NCI-H1105 treated with DMSO at 0.1 percent for 48 hours (cell line): ENCODE measurements at places on chromosomes 6 and 20.

GRCh38 chr20:36096435-36096834 is 58.1 kb upstream of the EPB41L1 start:
- no peak for DNase-seq

- no peak for DNase-seq
Measured at GRCh38 chr6:81612136-81612535, 140.3 kb downstream of the TENT5A start.

DNA sequence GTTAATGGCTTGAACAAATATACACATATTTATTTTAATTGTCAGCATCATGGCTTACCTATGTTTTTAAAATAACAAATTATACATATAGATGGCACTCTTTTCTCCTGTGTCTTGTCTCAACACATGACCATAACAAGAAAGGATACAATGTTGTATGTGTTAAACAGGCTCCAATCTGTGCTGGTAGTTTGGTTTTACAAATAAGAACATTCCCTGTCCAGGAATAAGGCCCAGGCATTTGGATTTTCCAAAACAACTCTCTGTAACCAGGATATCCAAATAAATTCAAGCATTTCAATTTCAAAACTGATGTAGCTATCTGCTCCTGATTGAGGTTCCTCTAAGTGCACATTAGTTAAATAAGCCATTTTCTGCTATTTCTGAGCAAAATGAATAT is 17.1 kb downstream of the METTL24 start:
- no peak for DNase-seq

GRCh38 chr6:158654960-158655489 is 5.2 kb downstream of the SYTL3 start:
- peak; percentile 97 for DNase-seq

- no peak for DNase-seq
Measured at GRCh38 chr6:129748212-129748900, 38.4 kb upstream of the ARHGAP18 start.

DNA sequence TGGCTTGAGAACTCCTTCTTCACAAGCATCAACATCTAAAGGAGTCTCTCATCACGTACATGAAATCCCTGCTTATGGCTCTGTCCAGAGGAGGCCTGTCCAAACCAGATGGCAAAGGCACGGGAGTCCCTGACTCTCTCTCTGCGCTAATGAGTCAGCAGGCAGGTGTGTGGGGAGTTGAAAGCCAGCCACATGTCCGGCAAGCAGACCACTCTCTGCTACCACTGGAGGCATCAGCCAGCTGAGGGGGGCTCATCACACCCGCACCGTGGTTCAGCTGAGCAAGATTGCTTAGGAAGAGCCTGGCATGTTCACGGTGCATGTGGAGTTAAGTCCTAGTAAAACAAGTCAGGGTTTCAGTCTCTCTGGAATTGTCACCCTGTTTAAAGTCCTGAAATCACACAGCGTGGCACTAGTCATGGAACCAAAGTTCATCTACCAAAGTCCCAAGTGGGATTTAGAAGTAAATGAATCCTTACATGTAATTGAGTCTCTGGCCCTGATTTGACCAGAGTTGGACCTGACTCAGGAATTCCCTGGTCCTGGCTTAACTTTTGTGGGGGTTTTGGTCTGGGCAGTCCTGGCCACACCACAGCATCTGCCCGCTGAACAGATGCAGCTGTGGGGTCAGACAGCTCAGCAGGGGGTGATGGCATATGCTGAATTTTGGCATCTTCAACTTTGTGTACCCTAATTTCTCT is 155.2 kb upstream of the RIN2 start:
- no peak for DNase-seq

GRCh38 chr20:44067650-44068081 is 119.3 kb downstream of the JPH2 start:
- no peak for DNase-seq

- no peak for DNase-seq
Measured at GRCh38 chr20:51004305-51004727, 18.6 kb downstream of the KCNG1 start.

GRCh38 chr6:79863566-79863965 is 83.8 kb downstream of the ELOVL4 start:
- DNase-seq = no peak

GRCh38 chr6:148235446-148235845 is 107.2 kb upstream of the SASH1 start:
- no peak for DNase-seq

DNA sequence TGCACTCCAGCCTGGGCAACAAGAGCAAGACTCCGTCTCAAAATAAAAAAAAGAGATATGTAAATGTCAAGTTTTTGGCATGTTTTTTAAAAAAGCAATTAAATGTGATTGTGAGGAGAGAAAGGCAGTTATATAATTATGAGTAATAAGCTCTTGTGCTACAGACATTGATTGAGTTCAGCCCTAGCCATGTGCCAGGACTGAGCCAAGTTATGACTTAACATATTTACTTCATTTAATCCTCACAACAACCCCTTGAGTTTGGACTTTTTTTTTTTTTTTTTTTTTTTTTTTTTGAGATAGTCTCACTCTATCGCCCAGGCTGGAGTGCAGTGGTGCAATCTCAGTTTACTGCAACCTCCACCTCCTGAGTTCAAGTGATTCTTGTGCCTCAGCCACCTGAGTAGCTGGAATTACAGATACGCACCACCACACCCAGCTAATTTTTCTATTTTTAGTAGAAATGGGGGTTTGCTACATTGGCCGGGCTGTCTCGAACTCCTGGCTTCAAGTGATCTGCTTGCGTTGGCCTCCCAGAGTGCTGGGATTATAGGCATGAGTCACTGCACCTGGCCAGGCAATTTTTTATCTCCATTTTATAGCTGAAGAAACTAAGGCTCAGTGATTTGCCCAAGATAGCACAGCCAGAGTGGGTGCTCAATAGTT is 15.0 kb upstream of the CSE1L start:
- DNase-seq = no peak

- DNase-seq = no peak
Measured at GRCh38 chr20:8652396-8652795, 416.5 kb upstream of the PLCB4 start.

- DNase-seq = no peak
Measured at GRCh38 chr6:10215326-10216110, 199.4 kb downstream of the TFAP2A start.

DNA sequence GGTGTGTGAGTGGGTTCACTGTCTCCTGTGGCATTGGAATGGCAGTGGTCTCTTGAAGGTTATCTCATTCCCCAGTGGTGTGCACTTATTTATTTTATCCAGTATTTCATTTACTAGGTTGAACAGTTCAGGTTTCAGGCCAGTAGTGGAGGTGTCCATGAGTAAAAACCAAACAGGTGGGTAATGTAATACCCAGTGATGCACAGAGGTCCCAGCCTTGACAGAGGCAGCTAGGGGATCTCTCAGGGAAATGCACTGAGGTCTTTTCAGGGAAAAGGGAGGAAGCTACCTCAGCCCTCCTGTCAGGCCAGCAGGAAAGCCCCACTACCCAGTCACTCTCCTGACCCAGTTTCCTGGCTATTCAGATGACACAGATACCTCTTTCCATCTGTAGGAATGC is 403.6 kb downstream of the UTRN start:
- DNase-seq = no peak

DNA sequence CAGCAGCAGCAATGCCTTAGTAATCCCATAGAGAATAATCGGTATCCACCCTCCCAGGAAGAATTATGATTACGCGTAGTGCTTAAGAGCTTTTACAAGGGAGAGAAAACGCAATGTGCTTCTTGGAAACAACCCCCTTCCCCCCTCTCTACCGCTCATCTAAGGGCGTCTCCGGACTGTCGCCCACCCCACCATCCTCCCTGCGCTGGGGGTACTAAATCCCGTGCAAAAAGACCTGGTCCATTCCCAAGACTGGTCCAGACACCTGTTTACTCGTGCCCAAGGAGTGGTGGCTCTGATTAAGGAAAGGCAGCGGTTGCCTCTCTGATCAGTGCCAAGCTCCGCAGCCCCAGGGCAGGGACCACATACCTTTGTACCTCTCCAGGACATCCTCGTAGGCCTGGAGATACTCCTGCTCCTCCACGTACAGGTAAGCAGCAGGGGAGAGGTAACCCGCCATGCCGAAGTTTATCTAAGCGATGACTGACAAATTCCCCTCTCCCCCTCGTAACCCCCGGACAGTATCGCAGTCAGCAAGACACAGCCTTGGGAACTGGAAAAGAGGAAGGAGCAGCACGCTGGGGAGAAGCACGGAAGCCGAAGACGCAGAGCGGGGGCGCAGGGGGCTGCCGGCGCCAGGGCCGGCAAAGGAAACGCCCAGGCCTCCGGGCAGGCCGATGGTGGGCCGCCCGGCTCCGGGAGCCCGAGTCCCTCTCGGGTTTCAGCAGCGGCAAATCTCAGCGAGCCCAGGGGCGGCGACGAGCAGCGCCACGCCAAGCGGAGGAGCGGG is 112.0 kb upstream of the BEND6 start:
- peak; percentile 65 for DNase-seq
